NCI-H526 treated with DMSO at 0.1 percent for 48 hours (cell line): ENCODE measurements at places on chromosomes 7 and 10.

DNA sequence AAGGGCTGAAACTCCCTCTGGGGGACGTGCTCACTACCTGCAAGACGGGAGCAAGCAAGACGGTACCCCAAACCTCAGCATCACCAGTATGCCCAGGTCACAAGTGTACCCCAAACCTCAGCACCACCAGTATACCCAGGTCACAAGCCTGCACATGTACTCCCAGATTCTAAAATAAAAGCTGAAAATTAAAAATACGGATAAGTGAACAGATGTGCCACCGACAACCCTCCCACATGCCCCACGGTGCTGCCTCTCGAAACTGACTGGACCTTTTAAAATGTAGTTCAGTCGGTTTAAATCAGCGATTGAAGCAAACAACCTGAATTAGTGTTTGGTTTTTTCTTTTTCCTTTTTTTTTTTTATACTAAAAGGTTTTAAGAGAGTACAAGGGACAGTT lies 566.5 kb downstream of the DNAJB6 start:
- no peak for DNase-seq

GRCh38 chr10:10587744-10588393 lies 429.8 kb upstream of the CELF2 start:
- DNase-seq, result no peak

DNA sequence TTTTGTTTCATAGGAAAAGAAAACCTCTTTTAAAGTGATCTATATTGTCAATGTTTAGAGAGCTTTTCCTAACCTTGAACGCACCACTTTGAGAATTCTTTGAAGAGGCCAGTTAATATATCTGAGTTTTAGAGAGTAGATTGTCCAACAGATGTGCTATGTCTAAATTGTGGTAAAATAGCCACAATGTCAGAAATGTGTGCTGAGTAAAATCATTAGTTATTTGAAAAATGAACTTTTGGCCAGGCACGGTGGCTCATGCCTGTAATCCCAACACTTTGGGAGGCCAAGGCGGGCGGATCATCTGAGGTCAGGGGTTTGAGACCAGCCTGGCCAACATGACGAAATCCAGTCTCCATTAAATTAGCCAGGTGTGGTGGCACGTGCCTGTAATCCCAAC lies 61.6 kb upstream of the KIAA1217 start:
- DNase-seq, result no peak

DNA sequence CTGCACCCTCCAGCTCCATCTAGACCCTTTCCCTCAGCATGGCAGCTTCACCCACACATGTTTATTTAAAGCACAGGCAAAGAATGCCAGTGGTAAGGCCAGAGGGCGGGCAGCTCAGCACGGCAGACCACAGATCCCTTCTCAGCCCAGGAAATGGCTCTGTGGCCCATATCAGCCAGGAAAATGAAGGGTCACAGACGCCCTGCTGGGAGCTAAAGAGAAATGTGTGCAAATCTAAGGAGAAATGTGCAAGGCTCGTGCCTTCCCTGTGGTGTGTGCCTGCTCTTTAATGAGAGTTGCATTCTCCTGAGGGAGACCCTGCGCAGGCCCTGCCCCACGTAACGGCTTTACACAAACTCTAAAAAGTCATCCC lies 23.0 kb downstream of the PTPRN2 start:
- no peak for DNase-seq

- no peak for DNase-seq
Measured at GRCh38 chr10:117360994-117361667, 14.1 kb downstream of the PDZD8 start.

- DNase-seq, result no peak
Measured at GRCh38 chr10:110858297-110858934, 13.3 kb upstream of the PDCD4 start.

- no peak for DNase-seq
Measured at GRCh38 chr10:70858759-70859158, 29.6 kb downstream of the PCBD1 start.

DNA sequence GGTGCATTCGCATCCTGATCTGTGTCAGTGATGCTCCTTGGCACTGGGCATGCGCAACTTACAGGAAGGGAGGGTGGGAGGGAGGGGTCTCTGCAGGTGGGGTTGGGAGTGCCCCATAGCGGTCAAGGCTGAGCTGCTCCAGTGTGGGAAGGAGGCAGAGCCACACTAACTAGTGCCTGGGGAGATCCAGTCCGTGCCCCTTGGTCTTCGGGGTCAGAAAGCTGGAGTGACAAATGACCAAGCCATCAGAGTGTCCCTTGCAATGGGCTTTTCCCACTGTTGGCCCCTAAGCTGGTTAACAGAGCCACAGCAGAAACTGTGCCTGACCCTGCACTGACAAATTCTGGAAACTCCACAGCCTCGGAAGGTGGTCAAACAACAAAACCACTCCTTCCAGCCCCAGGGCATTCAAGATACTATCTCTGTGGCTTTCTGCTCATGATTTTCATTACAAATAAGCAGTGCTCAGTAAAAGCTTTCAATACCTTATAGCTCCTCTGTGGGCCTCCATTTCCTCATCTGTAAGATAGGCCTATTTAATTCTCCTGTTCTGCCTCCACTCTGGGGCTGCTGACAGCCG lies 138.1 kb upstream of the UNC5B start:
- DNase-seq, result no peak
